ENCODE measurements at places on chromosomes 16 and 17.

- DNase-seq = no peak
These were observed 4.4 kb upstream of the HCRT start for GRCh38 chr17:42189651-42189965.

GRCh38 chr16:68228652-68229051 lies 7.3 kb downstream of the ESRP2 start:
- DNase-seq = no peak

DNA sequence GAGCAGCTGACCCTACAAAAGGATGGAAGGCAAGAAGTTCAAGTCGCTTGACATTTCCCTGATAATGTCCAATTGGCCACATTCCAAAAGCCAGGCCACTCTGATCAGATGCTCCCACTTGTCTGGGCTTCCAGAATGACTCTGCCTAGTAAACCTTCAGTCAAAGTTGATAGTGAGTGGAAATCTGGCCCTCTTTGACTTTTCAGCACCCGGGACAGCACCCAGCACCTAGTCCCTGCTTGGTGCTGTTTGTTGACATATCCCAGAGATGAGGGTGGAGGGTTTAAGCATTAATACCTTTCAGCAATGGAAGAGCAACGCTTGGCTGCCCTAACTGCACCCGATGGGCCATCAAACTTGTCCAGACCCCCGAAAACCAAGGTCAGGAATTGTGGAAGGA lies 131.3 kb downstream of the AIPL1 start:
- DNase-seq = no peak

- no peak for DNase-seq
These were observed 135.3 kb downstream of the WSCD1 start for GRCh38 chr17:6205525-6205924.

DNA sequence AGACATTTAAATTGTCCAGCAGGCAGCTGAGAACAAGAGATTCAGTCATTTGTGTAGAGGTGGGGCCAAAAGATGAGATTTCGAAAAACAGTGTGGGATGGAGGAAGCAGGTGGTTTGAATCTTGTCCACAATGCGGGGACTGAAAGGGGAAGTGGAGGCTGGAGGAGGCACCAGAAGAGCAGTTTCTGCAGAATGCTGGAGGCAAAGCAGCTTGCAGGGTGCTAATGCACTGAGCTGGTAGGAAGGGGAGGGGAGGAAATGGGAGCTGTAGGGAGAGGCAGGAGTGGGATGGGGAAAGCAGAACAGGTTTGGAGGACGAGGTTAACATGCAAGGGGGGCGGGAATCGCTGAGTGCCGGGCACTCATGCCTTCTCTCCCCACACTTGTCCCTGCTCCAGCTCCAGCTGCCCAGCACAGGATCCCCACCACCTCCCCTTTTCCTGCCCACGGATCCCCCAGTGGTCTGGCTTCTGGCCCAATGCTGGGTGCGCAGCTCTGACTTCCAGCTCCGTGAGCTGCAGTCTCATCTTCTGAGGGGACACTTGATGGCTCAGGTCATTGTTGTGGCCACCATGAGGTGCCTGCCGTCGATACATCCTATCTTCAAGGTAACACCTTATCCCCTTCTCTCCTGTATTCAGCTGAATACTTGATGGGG lies 9.4 kb downstream of the C17orf100 start:
- no peak for DNase-seq

DNA sequence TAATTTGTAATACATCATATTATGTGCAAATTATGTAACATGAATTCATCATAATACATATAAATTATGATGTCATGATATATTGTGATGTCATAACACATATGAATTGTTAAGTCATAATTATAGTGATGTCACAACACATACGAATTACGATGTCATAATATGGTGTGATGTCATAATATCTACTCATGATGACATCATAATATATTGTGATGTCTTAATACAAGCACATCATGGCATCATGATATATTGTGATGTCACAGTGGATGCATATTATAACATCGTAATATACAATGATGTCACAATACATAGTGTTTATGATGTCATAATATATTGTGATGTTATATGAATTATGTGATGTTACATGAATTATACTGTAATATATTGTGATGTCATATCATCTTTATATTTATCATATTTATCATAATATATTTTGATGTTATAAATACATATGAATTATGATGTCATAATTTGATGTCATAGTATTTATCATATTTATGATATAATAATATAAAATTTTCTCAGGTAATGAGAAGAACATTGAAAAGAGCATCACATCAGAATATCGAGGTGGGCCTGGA lies 1793.0 kb downstream of the TP53TG3F start:
- DNase-seq = no peak

DNA sequence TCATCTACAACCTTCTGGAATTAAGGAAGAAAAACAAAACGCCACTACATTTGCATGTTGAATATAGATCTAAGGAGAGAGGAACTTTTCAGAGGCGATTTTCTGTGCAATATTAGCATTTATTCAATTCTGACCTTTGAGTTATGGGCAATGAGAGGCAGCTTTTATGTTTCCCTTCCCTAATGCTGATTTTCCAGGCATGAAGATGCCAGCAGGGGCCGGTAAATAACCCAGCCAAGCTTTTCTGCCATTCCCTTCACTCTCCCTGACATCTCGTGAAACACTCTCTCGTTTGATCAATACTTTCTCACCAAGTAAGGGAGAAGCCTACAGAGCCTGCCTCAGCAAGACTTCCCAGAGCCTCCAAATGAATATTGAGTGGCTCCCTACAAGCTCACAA lies 470.5 kb upstream of the GOT2 start:
- no peak for DNase-seq

DNA sequence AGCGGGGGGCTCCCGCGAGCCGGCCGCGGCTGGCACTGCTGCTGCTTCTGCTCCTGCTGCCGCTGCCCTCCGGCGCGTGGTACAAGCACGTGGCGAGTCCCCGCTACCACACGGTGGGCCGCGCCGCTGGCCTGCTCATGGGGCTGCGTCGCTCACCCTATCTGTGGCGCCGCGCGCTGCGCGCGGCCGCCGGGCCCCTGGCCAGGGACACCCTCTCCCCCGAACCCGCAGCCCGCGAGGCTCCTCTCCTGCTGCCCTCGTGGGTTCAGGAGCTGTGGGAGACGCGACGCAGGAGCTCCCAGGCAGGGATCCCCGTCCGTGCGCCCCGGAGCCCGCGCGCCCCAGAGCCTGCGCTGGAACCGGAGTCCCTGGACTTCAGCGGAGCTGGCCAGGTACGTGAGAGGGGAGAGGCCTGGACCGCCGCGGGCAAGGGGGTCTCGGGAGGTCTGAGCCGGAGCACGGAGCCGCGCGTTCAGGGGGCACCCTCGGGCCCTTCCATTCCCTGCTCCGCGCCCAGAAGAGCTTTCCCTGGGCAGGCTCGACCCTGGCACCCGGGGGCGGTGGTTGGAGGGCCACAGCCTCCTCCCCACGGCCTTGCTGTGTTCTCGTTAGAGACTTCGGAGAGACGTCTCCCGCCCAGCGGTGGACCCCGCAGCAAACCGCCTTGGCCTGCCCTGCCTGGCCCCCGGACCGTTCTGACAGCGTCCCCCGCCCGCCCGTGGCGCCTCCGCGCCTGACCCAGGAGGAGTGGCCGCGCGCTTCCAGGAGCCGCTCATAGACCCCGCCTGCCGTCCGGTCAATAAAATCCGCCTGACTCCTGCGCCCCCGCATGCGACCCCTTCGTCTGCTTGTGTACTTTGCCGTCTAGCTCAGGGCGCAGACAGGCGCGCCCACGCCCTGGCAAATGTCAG lies 591 bp downstream of the NPW start:
- no peak for DNase-seq

DNA sequence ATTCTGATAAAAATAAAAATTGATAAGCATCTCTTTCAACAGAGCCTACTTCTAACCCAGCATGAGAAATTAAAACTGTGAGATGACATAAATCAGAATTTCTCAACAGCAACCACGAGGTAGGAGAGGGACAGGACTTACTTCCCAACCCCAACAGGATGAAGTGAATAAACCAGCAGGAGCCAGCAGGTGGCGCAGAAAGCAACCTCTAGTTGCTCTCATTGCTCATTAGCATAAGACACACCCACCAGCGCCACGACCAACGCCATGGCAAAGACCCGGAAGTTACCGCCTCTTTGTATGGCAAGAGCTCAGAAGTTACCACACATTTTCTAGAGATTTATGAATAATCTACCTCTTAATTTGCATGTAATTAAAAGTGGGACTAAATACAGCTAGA lies 189.4 kb upstream of the CDH8 start:
- no peak for DNase-seq

- no peak for DNase-seq
These were observed 118.2 kb upstream of the ZNF750 start for GRCh38 chr17:82957961-82958561.

- no peak for DNase-seq
These were observed 17.3 kb downstream of the LGALS3BP start for GRCh38 chr17:78962345-78962983.

- DNase-seq = no peak
These were observed 2333.3 kb downstream of the TP53TG3F start for GRCh38 chr16:35792516-35793285.

DNA sequence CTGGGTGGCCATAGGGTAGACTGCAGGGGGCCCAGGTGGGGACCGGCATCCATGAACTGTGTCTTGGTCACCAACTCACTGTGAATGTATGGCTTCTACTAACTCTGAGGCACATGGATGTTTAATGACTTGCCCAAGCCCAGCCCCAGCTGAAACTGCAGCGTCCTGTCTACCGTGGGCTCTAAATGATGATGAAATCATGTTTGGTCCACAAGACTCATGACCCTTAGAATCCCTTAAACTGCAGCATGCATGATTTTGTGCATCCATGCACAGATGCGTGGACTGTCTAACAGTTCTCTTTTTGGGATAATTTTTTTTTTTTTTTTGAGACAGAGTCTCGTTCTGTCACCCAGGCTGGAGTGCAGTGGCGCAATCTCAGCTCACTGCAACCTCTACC lies 32.4 kb upstream of the CREBBP start:
- no peak for DNase-seq

GRCh38 chr16:4859900-4860255 lies 12.6 kb downstream of the UBN1 start:
- DNase-seq = no peak

DNA sequence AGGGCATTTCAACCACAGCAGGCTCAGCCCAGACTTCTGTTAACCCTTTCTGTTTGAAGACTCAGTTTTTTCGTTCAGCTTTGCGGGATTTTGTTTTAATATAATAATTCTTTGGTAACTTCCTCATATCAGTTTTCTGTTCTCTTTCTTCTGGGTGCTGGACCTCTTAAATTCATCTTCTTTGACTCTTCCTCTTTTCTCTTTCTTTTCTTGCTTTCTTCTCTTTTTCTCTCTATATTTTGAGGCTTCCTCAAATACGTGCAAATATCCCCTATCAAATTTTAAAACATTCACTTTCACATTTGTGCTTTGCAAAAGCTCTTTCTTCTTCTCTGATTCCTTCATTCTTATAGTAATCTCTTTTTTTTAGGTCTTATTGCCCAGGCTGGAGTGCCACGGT lies 136.3 kb downstream of the HS3ST3B1 start:
- no peak for DNase-seq

DNA sequence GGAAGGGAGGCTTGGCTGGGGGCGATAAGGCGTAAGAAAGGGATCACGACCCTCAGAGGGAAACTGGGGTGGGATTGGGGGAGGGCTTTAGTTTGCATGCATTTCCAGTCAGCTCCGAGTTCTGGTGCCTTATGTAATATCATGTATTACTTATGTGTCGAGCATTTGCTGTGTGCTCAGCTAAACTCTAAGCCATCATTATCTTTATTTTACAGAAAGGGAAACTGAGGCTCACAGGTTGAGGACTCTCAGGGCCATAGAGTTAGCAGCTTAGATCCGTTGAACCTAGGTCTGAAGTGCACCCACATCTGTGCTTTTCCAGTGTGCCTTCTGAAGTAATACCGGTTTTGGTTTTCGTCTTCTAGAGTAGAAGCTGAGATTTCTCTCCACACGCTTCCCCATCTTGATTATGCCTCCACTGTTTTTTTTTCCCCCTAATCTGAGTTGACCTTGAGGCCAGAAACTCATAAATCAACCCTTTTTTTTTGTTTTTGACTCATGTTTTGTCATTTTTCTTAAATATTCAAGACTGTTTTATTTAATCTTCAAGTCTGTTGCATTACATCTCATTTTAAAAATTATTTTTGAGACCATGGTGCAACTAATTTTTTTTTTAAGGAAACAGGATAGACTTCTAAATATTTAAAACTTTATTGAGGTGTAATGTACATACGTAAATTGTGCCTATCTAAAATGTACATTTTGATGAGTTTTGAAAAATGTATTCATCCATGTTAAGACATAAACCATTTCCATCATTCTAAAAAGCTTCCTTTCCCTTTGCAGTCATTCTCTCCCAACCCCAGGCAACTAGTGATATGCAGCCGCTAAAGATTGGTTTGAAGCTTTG lies 741 bp downstream of the CYB5B start:
- DNase-seq = no peak

GRCh38 chr16:9534759-9535158 lies 443.3 kb downstream of the HAPSTR1 start:
- DNase-seq = no peak

GRCh38 chr17:58763263-58763662 lies 7.6 kb downstream of the PPM1E start:
- no peak for DNase-seq

DNA sequence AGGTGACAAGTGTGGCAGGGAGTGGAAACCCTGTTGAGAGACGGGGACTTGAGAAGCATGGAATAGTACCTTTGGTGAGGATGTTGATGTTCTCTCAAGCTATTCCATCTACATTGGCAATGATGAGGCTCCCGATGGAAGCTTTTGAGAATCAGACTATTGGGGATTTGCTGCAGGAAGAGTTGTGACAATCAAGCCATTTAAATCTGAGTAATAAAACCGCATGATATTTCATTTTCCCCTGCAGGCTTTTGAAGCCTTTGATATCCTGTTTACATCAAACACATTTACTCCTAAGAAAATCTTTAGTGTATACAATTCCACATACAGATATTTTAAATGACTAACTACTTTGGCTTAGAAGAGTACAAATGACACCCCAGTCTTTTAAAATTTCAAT lies 49.0 kb upstream of the CRYM start:
- no peak for DNase-seq

- no peak for DNase-seq
These were observed 8.0 kb upstream of the TOP2A start for GRCh38 chr17:40425741-40426140.

- DNase-seq = no peak
These were observed 77.1 kb upstream of the WSB1 start for GRCh38 chr17:27216836-27217235.

GRCh38 chr17:63838631-63839171 lies 3.8 kb downstream of the SMARCD2 start:
- DNase-seq = no peak

DNA sequence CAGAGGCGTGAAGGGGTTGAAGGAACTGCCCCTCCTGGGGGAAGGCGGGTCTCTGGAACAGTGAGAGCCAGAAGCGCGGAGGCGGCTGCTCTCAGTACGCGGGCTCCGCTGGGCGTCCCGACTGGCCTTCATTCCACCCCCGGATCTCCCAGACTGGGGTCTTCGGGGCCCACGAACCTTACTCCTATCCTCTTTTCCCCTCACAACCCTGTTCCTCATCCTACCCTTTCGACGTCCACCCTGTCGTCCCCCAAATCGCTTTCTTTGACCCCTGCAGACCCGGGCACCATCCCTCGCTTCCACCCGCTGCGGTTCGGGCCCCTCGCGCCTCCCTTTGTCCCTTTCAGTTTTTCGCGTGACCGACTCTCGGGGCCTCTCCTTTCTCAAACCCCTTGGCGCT lies 2114.6 kb downstream of the TP53TG3F start:
- DNase-seq = no peak
